Midbrain (tissue), 1 donor: ENCODE measurements at places on chromosomes 12 and 14.

DNA sequence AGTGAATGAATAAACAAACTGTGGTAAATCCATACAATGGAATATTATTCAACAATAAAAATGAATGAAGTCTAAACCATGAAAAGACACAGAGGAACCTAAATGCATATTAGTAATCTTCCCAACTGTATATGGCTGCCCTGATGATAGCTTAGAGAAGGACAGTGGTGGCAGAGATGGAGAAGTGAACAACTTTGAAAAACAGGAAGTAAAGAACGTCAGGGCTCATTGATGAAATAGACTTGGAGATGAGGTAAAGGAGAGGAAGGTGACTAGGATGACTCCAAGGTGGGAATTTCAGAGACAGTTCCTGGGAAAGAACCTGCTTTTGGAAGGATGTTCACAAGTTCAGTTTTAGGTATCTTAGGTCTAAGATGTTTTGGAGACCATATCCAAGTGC lies 36.3 kb upstream of the NT5DC3 start:
- no peak for DNase-seq

DNA sequence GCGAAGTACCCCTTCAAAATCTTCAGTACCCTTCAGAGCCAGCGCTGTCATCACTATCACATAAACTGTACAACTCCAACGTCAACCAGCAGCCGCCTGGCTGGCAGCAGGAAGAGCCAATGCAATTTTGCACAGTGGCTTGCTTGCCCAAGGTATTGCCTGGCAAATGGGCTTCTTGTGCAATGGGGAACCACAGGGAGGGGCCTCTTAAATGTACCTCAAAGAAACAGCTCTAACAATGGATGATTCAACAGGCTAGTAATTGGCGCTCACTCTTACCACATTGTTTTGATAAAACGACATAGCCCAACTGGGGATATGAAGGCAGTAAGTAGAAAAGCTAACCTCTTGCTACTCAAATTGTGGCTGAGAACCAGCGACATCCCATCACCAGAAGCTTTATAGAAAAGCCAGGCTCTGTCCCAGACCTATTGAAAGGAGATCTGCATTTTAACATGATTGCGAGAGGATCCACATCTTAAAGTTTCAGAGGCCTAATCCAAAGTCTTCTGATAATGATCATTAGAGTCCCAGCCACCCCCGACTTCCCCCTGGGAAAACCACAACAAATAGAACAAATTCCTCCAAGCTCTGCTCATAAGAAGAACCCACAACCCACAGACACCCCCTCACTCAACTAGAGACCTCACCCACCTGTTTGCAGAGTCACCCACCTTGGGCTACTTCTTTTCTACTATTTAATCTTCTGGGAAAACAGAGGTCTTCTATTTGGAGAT lies 125.3 kb upstream of the HIF1A start:
- DNase-seq, result no peak

DNA sequence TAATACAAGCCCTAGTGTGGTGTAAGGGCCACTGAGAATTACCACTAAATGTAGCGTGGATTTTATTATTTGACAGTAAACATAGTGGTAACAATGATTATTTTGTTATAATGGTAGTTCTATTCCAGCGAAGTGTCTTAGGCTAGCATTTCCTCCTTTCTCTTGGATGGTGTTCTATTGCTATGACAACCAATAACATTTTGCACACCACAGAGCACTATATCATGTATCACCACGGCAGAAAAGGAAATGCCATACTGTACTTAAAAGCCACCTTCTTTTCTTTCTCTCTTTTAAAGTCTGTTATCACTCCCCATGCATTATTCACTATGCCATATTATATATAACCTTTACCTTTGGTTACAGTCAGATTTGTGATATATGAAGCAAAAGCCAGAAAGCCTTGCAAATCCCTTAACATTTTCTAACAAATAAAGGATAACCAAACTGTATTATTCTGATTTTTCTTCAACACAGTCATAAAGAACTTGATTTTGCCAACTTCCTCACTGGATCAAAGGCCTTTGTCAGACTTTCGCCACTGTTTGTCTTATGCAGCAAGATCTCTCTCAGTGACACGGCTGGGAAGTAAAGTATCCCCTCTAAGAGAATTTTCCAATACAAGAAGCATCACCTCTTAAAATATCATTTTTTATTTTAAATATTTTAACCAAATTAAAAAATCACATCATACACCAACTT lies 195.8 kb downstream of the FOXN3 start:
- DNase-seq, result no peak

DNA sequence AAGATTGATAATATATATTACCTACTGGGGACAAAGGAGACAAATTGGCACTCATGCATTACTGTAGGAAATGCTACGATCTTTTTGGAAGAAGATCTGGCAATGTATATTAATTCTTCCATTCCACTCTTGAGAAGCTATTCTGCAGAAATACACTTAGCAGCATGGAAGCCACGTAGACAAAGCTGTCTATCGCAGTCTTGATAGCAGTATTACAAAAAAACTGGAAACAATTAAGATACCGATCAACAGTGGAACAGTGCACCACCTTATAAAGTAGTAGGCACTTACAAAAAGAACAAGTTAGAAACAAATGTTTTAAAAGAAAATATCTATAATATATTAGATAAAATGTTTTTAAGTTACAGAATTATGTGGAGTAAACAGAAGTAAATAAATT lies 87.2 kb downstream of the ABCD2 start:
- no peak for DNase-seq
